Spleen (tissue), 13 donors: ENCODE measurements at places on chromosomes 6 and 20. TPM values are rescaled to one million over a fixed set of nuclear protein-coding genes. Genes with fewer than 3 reads are reported as not detected.

- DNase-seq: peak; percentile 79
Measured at GRCh38 chr6:331622-332521, 39.6 kb downstream of the DUSP22 start.

GRCh38 chr6:27139756-27140579 is 107.5 kb upstream of the PRSS16 start:
- no peak for DNase-seq

GRCh38 chr20:16283978-16284377 is 289.3 kb downstream of the KIF16B start:
- no peak for DNase-seq

- DNase-seq: no peak
Measured at GRCh38 chr6:52925919-52926792, 16.7 kb upstream of the GSTA3 start.

DNA sequence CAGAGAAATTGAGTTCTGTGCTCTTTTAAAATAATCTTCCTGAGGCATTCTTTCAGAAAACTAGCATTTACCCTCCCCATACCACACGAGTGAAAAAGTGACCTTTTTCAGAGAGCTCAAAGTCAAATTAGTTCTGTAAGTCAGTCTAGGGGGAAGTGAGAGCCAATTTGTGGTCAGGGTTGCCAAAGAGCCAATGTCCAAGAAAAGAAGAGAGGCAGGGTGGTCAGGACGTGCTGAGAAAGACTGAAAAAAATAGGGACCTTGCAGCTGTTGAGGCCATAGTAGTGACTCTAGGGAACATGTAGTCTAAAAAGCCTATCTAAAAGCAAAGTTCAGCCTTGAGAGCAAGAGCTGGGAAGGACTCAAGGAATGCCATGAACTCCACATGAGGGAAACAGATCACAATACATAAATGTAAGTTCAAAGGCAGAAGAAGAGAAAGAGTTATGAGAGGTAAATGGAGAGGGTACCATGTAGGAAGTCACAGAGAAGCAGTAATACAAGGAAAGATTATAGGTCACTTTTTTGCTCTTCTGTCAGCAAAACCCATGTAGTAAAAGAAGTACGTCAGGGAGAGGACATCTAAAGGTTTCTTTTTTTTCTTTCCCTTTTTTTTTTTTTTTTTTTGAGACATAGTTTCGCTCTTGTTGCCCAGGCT is 565.1 kb upstream of the FLRT3 start:
- no peak for DNase-seq

DNA sequence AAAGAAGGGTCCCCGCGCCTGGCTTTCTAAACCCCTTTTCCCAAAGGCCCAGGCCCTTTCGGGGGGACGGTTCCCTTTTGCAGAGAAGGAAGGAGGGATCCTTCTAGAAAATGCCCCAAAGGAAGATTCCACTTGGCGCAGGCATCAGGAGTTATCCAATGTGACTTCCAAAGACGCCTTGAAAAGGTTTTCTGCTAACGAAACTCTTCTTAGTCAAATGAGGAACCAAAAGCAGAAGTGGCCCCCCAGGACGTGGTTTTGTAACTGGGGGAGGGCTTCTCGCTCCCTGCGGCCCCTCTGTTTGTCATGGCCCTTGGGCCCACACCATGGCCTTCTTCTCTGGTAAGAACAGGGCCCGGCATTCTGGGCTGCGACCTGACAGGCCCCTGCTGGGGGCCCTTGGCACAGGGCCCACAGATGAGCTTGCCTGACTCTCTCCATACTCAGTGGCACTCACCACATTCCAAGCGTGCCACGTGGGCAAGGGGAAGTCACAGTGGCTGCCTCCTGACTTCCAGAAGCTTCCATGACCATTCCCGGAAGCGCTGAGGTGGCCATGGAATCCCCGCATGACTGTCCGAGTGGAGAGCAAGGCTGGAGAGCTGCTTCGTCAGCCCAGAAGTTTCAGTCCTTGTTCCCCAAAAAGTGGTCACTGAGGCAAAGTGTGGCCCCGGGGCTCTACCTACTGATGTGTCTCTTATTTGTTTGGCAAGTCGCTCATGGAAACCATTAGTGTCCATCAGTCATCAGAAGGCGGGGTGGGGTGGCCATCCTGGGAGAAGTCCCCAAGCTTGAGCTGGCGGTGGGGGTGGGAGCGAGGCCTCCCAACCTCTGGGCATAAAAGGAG is 834 bp upstream of the CTSZ start:
- peak; percentile 94 for DNase-seq

DNA sequence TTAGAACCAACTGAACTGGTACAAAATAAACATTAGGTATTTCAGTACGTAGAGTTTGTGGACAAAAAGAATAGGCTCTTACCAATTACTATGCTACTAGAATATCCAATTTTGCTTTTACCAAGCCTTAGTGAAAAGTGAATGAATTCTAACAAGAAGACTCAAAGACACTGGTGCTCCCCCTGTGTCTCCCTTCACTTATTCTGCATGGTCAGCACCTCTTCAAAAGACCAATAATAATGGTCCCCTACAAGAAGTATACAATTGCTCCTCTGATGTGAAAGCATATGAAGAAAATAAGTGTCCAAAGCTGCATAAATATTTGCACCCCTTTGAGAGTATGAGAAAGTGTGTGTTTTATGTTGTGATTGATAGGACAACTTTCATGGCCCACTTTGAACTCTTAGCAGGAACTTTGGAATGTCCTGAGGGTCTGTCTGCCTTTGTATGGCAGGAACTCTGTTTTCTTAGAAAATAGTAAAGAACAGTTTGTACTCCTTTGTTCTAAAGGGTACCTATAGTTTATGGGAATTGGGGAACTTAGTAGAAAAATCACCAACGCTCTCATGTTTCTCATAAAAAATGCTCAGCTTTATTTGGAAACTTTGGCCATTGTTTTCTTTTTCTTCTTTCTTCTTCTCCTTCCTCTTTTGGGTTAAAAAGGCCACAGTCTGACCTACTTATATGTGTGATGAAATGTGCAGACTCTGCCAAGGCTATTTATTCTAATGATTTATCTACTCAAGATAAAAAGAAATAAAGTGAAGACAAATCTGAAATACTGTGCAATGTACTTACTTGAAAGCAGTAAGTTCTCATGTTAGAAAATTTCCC is 352.4 kb downstream of the LAMA2 start:
- DNase-seq: no peak

GRCh38 chr6:134235937-134236751 is 81.8 kb downstream of the SGK1 start:
- no peak for DNase-seq

- DNase-seq: no peak
Measured at GRCh38 chr6:154550779-154551178, 40.3 kb upstream of the CNKSR3 start.

- no peak for DNase-seq
Measured at GRCh38 chr6:142698751-142699150, 246.2 kb downstream of the HIVEP2 start.

GRCh38 chr6:153059757-153060156 is 57.2 kb upstream of the MTRF1L start:
- DNase-seq: no peak

DNA sequence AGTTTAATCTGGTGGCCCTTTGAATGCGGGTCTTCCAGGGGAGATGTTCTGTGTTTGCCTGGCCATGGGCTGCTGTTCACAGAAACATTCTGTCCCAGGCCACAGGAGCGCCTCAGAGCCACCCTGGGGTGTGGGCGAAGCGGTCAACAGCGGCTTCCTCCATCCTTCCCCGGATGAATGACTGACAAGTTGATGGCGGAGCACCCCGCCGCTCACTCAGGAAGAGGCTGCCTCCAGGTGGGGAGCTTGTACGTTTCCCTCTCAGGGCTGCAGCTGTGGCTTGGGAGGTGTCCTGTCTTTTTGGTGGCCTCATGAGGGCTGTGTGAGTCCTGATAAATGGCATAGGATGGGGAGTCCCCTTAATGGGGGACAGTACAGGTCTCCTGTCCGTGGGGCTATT is 178.4 kb downstream of the NRN1 start:
- DNase-seq: no peak

GRCh38 chr6:137323860-137324259 is 104.7 kb upstream of the IFNGR1 start:
- DNase-seq: no peak

DNA sequence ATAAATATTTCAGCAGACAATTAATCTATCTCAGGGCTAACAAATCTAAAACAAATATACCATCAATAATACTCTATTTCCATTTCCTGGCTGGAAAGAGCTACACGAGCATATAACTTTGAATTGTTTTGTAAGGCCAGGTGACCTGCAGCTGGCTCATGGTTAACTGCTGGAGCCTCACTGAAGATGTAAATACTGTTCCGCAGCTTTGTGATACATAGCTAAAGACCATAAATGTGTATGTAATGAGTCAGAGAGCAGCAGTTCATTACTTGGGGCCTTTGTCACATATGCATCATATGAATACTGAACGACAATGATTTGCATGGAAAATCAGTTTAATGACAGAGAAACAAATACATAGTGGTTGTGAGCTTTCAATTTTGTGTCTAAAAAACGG is 109.4 kb upstream of the CCN2 start:
- no peak for DNase-seq

DNA sequence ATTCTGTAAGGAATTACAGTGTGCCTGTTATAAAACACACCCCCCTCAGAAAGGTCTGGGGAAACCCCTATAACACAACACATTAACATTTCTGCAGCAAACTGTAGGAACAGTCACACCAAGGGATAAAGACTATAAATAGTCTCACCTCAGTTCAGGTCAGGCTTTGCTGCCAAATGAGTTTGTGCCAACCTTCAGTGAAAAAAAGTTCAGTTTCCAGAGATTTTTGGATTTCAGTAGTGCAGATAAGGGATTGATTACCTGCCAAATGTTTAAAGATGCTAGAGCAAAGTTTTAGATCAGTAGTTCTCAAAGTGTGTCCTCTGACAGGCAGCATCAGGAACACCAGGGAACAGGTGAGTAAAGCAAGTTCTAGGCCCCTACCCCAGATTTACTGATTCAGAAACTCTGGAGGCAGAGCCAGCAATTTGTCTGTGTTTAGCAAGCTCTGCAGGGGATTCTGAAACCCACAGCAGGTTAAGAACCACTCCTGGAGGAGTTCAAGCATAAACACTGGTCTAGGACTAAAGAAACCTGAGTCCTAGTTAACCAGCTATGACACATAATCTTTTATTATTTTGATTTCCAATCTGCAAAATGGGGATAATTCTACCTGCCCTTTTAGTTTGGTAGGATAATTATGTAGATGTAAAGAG is 111.0 kb downstream of the RCAN2 start:
- DNase-seq: no peak

DNA sequence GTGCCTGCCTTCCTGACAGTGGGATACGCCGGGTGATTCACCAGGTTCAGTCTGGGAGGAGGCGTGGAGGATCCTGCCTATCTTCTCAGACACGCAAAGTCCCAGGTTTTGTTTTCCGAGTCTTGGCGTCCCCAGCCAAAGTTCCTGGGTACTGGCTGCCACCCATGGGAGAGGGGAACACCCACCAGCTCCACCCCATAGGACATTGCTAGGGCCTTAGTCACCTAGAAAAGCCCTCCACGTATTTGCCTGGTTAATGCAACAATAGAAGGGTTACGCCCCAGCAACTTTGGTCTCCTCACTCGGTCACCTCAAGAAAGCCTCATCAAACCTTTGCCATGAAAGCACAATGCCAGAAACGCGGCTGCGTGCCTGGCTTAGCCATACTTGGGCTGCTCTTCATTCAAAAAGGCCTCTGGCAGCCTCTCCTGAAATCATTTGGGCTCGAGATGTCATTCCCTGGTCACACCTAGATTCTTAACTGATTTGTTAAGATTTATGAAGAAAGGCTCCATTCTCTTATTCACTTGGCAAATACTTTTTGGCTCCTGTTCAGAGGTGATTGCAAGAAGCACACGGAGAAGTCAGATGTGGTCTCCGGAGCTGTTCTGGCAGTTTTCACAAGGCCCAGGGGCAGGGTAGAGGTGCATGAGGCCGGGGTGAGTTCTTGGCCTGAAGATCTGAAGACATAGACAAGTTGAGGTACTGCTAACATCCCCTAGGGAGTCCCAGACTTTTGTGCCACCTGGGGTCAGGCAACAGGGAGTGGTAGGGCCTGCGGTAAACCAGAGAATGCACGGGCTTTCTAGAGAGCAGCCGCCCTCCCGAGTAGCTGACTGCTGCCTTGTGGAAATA is 35.5 kb upstream of the ZNF133 start:
- no peak for DNase-seq

- peak; percentile 96 for DNase-seq
Measured at GRCh38 chr6:42879372-42880239, at the start of gene RPL7L1. TSS of gene RPL7L1 (plus strand) at chr6:42879616. CDS start at chr6:42879911, 295 bp downstream.

GRCh38 chr6:8432614-8433013 is 2.7 kb downstream of the SLC35B3 start:
- no peak for DNase-seq

DNA sequence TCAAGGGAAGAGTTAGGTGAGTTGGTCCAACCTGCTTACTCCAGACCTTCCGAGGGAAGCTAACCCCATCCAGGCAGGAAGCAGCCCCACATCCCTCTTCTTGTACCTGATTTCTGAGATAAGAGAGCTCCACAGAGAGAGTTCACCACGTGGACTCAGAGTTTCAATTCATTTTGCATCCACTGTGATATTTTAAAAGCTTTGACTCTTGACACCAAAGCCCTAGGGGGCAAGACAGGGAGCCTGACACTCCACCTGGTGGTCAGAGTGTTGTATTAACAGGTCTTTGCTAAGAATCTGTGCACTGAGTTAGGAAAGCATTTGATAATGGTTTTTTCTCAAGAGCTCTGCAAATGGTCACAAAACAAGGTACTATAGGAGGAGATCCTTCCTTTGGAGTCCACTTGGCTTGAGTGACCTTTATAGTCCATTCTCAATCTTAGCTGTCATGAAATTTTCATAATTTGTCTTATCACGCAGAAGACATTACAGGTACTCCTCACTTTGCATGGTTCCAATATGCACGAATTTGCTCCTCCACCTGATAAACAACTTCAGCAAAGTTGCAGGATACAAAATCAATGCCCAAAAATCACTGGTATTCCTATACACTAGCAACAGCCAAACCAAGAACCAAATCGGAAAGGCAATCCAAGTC is 56.2 kb upstream of the RIPOR2 start:
- peak; percentile 88 for DNase-seq

- no peak for DNase-seq
Measured at GRCh38 chr6:90967471-90967870, 380.6 kb upstream of the MAP3K7 start.

- no peak for DNase-seq
Measured at GRCh38 chr20:21432911-21433310, 35.6 kb upstream of the NKX2-4 start.

MARCKS gene
- 65.1 TPM for polyA plus RNA-seq

FBXO30 gene
- 3.3 TPM for polyA plus RNA-seq

CCN5 gene
- 10.6 TPM for polyA plus RNA-seq

GSTA2 gene
- polyA plus RNA-seq: not detected

FKBP1A gene
- 135 TPM for polyA plus RNA-seq

ABCC10 gene
- polyA plus RNA-seq: 28.5 TPM

C6orf141 gene
- 0.12 TPM for polyA plus RNA-seq

SAMD10 gene
- 10.1 TPM for polyA plus RNA-seq

C6orf52 gene
- polyA plus RNA-seq: 0.64 TPM

CLDN20 gene
- not detected for polyA plus RNA-seq

AVP gene
- polyA plus RNA-seq: not detected

CST2 gene
- polyA plus RNA-seq: 0.96 TPM

DEFB119 gene
- polyA plus RNA-seq: not detected
